ENCODE measurements at places on chromosomes 12 and 14.

- no peak for DNase-seq
These were observed 130.9 kb upstream of the DAAM1 start for GRCh38 chr14:59057551-59057950.

DNA sequence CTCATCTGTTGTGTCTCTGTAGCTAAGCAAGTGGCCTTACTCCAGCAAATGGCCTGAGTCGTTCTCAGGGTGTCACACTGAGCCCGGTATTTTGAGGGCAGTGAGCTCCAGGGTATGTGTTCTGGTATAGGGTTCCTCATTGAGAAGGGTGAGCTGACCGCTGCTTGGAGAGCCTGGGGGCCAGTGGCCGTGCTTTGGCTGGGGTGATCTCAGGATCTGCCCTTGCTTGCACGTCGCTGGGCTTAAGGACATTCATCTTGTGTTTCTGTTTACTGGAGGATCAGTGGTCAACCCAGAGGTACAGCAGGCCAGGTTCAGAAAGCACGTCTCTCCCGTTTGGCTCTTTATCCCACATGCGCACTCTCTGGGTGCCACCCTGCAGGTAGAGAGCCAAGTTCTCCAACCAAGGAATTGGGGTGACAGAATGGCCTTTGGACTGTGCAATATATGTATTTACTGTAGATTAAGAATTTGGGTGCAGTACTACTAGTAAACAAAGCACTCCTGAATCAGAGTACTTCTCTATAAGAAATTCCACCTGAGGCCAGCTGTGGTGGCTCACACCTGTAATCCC lies 52.1 kb downstream of the FBXW8 start:
- DNase-seq: no peak

DNA sequence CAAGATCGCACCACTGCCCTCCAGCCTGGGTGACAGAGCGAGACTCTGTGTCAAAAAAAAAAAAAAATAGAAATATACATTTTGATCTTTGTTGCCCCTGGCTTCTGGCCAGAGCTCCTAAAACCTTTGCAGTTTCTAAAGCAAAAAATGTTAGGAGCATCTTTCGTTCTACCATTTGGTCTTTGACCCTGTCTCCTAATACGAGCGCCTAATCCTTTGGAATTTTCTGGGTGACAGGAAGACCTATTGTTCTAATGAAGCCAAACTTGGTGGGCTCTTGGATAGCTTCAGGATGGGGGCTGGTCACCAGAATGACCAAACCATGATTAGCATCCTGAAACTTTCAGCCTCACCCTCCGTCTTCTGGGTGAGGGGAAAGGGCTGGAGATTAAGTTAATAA lies 32.3 kb upstream of the CLIP1 start:
- no peak for DNase-seq

GRCh38 chr14:60944204-60944603 lies 36.7 kb downstream of the TRMT5 start:
- DNase-seq: no peak

Data from fibroblast of gingiva (primary cell).